Smooth muscle cell of the brain vasculature (primary cell): ENCODE measurements at places on chromosomes 1 and 21.

- DNase-seq: no peak
These were observed 17.1 kb upstream of the EPHA2 start for GRCh38 chr1:16172964-16173446.

DNA sequence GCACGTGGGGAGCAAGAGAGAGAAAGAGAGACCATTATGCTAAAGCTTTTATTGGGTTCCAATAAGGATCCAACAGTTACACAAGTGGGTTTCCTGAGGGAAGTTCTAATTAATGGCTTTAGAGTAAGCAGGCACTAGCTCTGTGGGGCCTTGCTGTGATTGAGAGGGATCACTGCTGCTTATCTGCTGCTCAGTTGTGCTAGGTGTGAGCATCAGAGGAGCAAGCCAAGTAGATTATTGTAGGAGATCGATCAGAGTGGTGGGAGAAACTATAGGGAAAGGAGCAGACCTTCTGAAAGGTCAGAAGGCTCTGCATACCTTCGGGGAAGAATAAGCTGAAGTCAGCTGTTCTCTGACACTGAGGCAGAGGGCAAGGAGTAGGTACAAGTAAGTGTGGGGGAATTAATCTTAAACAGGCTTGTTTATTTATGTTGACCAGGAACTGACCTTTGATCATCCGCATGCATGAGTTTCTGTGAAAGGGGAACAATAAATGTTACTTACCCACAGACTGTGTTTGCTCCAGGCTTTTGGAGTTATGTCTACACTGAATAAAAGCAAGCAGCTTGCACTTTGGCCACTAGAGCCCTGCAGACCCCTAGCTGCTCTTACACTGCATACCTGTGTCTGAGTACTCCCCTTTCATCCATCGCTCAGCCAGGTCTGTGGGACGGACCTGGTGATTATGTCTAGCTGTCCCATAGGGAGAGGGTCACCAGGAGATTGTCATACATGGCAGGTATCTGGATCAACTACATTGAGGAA, 89.7 kb downstream of the TNNI3K start:
- DNase-seq: no peak

GRCh38 chr1:58762806-58763205, 21.0 kb downstream of the JUN start:
- DNase-seq: no peak

GRCh38 chr1:53511323-53511932, 52.2 kb downstream of the DMRTB1 start:
- DNase-seq: no peak

GRCh38 chr21:38273745-38274542, 17.2 kb downstream of the KCNJ15 start:
- DNase-seq: no peak

- DNase-seq: no peak
These were observed 271.7 kb downstream of the NPHP4 start for GRCh38 chr1:5720484-5720883.

- no peak for DNase-seq
These were observed 30.2 kb upstream of the KCNA2 start for GRCh38 chr1:110636149-110636935.

DNA sequence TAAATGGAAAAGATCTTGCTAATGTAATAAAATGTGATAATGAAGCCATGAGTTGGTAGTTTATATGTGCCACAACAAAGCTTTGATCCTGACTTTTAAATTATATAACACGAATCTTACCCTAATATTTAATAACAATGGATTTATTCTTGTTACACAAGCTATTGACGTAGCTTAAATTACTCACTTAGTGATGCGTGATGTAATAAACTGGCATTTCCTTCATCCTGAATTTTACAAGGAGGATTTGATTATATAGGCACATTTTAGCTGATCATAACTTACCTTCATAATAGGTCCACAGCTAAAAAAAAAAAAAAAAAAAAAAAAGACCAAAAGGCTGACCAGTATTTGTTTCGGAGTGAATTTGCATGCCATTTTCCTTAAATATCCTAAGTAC, 76.2 kb upstream of the IVNS1ABP start:
- DNase-seq: no peak

- DNase-seq: no peak
These were observed 13.8 kb upstream of the DENND1B start for GRCh38 chr1:197788741-197789739.

- DNase-seq: no peak
These were observed 19.4 kb upstream of the KCNAB2 start for GRCh38 chr1:6026095-6026809.

- no peak for DNase-seq
These were observed 9.8 kb upstream of the CLDN14 start for GRCh38 chr21:36489776-36490165.

DNA sequence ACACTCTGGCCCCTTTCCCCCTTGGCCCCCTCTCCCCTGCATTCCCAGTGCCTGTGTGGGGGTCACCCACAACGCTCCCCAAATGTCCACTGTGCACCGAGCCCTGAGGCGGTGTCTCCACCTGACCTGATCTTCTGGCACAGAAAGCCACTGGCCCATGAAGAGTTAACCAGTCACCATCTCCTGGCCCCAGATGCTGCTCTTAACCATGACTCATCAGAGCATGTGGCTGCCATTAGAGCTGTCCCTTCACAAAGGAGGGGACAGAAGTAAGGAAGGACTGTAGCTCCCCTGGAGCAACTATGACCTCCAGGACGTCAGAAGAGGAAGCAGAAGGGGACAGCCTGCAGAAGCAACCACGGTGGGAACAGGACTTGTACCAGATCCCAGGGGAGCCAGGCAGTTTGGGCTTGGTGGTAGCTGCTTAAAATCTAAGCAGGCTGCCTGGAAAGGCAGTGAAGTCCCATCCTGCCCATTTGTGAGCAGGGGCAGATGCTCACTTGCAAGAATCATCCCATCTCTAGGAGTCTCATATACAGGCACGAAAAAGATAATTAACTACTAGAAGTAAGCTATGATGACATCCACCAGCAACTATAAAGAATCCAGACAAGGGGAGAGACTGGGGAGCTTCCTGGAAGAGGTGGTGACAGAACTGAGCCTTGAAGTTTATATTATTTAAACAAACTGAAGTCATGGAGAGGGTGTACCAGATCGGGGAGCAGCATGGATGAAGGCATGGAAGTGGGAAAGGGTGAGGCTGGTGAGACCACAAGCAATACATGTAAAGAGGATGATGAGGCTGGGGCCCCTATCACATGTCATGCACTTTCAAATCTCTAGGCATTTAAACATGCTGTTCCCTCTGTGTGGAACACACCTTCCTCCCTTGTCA, 1.1 kb upstream of the TTC39A start:
- no peak for DNase-seq

GRCh38 chr1:24329797-24330543, 10.8 kb downstream of the GRHL3 start:
- peak; percentile 23 for DNase-seq

DNA sequence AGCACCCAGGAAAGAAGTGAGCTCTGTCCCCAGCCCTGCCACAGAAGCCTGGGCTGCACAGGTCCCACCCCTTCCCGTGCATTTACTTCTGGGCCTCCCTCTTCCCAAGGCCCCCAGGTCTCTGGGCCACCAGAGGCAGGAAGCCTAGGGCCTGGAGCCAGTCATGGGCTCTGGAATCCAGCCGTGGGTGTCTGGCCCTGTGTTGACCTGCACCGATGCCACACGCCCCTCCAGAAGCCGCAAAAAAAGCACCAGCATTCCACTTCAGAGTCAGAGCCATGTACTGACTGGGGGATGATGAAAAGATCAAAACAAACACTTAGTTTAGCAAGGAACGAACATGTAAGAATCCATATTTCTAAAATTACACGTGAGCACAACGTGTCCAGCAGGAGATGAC, 141.7 kb downstream of the NPHP4 start:
- no peak for DNase-seq

GRCh38 chr1:149845416-149845815, 54.0 kb upstream of the BOLA1 start:
- DNase-seq: no peak

GRCh38 chr21:40186045-40186444, 318.8 kb downstream of the PCP4 start:
- no peak for DNase-seq

GRCh38 chr1:235240960-235241359, 79.9 kb upstream of the RBM34 start:
- no peak for DNase-seq

- no peak for DNase-seq
These were observed 134.1 kb downstream of the ZC3H11B start for GRCh38 chr1:219478811-219479210.
